ENCODE measurements at places on chromosomes 13 and 19.

GRCh38 chr13:102197193-102197592, 204.7 kb downstream of the FGF14 start:
- no peak for DNase-seq

GRCh38 chr13:27619093-27619727, 1.1 kb downstream of the LNX2 start:
- DNase-seq, result no peak

GRCh38 chr19:43957891-43958290, 6.9 kb downstream of the ZNF221 start:
- DNase-seq, result no peak

DNA sequence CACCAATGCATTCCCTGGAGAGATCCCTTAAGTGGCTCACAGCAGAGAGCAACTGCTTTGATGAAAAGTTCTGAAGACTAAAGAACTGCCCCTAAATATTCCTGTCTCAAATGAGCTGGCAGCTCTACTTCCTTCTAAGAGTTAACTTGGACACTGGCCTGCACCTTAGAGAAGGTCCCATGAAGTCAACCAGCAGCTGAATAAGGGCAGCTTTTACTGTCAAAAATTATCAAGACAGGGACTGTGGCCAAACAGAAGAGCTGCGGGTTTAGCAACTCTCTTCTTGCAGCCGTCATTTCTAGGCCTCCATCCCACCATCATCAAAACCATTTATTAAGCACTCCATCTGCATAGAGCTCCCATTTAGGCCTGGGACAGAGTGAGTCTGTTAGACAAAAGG, 491.1 kb upstream of the TSHZ3 start:
- DNase-seq, result no peak

DNA sequence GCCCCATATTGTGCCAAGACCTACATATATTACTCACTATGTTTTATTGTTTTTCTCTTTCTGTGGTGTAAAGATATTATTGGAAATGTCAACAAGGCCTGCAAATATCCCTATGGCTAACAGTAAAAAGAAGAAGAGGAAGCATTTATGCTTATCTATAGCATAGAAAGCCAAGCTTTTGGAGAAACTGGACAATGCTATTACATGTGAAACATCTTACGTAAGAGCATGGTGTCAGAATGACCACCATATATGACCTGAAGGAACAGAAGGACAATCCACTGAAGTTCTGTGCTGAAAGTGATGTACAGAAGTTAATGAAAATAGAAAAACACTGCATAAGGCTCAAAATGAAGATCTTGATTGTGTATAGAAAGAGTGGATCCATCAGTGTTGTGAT, 145.2 kb downstream of the KCTD12 start:
- DNase-seq, result no peak

DNA sequence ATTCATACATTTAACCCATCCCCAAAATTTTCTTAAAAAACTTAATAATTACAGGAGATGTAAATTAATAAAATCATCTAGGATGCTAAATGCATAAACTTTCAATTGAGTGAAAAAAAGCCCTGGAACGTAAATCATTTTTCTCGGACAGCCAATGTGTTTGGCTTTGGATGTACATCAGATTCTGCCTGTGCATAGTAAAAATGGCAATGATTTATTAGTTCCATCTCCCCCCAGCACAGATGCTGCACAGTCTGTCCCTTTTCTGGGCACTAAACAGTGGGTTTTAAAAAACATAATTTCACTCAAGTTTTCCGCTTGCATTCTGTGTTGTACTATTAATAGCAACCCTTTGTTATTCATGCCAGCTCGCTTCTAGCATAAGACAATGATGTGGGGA, 147.7 kb downstream of the TM9SF2 start:
- DNase-seq, result no peak

DNA sequence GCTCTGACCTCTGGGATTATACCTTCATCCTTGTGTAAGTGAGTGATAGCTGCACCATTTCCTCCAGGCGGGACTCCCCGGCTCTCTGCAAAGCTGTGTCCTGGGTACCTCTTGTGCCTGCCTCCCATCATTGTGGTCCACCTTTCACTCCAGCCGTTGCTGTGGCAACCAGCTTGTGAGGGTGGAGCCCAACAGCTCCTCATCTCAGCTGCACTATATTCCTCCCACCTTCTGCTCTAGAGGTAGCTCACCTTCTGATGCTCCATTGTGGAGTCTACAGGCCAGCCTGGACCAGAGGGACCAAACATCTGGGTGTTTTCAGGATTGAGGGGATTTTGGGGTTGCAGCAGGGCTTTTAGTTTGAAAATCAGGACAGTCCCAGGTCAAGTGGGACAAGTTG, 708.2 kb downstream of the UQCRFS1 start:
- no peak for DNase-seq

DNA sequence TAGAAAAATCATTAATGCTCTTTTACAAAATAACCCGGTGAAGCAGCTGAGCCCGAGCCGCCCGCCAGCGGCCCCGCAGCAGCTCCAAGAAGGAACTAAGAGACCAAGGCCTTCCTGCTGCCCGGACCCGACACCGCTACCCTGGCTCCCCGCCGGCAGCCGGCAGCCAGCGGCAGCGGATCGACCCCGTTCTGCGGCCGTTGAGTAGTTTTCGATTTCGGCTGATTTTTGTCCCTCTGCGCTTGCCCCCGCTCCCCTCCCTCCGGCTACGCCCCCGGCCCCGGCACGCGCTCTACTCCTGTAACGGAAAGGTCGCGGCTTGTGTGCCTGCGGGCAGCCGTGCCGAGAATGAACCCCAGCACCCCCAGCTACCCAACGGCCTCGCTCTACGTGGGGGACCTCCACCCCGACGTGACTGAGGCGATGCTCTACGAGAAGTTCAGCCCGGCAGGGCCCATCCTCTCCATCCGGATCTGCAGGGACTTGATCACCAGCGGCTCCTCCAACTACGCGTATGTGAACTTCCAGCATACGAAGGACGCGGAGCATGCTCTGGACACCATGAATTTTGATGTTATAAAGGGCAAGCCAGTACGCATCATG, at the start of gene PABPC3:
PABPC3 (plus strand) TSS at position 286 of the 603 bp plus-strand sequence; CDS start at position 349, 63 bp downstream.
- DNase-seq, result no peak

DNA sequence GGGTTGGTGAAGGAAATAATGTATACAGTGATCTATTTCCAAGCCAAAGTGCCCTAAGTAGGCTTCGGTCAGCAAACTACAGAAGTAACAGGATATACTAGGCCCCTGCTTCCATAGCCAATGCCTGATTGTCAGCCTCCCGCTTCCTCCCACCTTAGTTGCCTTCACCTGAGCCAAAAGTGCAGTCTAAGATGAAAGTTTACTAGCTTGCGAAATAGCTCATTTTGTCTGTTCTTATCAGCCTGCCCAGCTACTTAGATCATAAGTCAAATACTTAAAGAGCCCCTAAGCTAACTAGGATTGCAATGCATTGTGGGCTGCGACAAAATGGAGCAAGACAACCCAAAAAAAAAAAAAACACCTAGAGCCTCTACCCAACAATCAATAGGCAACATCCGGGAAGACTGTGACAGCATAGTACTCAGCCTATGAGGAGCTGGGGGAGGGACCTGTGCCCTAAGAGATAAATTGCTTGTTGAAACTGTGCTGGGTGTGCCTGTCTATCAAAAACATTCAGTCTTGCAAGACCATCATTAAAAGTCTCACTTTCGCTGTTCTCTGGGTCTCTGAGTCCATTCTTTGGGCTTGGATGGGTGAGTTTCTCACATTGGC, 454.7 kb upstream of the TSHZ3 start:
- no peak for DNase-seq

- no peak for DNase-seq
Observed at GRCh38 chr13:45336025-45336800, 4.8 kb downstream of the TPT1 start.

- DNase-seq, result peak; percentile 53
Observed at GRCh38 chr19:38394488-38394887, 6.0 kb downstream of the SPRED3 start.

GRCh38 chr13:111610081-111610480, 289.6 kb downstream of the TEX29 start:
- DNase-seq, result no peak

- DNase-seq, result no peak
Observed at GRCh38 chr13:42658019-42658418, 84.1 kb downstream of the TNFSF11 start.

DNA sequence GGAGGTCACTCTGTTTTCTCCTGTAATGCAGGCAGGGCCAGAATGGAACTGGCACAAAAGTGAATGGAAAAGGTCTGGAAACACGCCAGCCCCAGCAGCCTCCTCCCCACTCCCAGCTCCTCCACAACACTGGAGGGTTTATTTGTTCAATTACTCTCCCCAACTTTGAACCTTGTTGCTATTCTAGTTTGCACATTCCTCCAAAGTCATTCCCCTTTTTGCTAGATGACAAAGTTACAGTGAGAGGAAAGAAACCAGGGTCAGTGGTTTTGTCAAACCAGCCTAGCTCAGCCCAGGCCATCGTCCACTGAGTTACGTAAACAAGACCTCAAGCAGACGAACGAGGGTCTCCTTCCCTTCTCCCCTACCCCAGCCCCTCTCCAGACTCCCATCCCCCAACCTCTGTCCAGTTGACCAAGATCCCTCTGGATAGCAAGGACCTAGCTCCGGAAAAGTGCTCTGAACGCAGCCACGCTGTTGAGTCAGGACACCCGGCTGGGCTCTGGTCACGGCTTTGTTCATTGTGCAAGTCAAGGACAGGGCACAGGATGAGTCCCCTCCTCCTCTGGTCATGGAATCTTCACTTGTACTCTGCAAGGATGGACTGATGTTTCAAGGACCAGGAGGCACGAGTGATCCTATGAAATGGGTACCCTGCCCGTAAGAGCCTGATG, 180.0 kb downstream of the USP12 start:
- DNase-seq, result no peak

DNA sequence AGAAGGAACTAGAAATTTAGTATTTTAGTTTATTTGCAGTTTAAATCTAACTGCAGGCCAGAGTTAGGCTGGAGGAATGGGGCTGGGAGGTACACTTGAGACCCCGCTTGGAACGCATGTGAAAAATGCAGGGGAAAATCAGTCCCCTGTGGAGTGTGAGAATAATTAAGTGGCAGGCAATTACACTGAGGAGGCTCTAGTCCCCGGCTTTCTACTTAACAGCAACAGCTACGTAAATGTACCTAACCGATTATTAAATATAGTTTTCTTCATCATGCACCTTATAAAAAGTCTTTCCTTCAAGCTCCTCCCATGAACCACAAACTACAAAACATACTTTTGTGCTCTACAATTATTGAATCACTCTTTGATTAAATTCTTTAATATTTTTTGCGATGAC, 804 bp downstream of the ZNF708 start:
- DNase-seq, result no peak

DNA sequence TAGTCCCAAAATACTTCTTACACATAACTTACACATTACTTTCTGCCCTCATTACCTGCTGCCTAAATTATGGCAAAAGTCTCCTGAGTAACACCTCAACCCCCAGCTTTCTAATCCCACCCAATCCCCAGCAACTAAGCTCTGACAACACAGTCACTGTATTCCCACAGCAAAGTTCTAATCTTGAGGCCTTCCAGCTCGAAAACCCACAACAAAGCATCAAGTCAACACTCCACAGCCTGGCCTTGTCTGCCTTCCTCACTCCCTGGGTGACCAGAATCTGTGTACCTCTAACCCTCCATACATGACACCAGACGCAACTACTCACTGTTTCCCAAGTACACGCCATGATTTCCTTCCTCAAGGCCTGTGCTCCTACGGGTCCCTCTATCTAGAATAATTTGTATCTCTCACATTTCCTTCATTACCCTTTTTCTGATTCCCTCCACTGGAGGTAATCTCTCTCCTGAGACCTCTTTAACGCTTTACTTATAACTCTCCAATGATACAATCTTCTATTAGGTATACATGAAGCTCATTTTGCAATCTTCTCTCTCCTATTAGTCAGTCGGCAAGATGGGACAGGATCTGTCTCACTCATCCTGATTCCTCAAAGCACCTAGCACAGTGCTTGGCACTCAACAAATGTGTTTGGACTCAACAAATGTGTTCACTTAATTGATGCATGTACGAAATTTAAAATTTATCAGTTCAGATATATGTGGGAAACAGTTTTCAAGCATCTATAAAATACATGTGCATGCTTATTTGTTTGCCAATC, 87.6 kb upstream of the DOCK9 start:
- no peak for DNase-seq

DNA sequence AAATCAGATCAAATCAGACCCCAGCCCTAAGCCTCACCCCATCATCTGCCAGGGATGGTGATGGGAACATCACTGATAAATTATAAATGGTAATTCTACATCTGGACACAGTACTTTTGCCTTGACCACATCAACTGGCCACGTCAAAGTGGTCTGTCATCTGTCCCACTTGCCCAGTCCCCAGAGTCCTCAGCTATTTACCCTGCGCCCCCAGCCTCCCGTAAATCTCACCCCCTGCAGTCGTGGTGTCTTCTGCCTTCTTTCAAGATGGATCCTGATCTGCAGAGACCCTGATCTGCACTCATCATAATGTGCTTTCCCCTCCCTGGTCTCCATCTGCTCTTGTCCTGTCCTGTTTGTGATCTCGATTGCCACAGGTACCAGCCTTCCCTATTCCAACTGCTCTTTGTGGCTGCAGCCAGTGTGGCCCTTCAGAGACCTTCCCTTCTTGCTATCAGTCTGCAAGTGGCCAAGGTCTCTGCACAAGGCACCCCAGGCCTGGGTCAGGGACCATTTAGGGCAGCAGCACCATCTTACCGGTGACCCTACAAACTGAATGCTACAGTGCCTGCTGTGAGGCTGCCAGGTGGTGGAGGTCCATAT, 26.7 kb upstream of the POP4 start:
- DNase-seq, result no peak

- DNase-seq, result no peak
Observed at GRCh38 chr19:54197121-54197520, 3.5 kb upstream of the RPS9 start.

GRCh38 chr13:29496241-29496712, 99.2 kb downstream of the SLC7A1 start:
- DNase-seq, result no peak

- peak; percentile 41 for DNase-seq
Observed at GRCh38 chr19:1000095-1000494, at the start of gene GRIN3B. TSS of gene GRIN3B (plus strand) at chr19:1000419. CDS start at chr19:1000438, 19 bp downstream.

DNA sequence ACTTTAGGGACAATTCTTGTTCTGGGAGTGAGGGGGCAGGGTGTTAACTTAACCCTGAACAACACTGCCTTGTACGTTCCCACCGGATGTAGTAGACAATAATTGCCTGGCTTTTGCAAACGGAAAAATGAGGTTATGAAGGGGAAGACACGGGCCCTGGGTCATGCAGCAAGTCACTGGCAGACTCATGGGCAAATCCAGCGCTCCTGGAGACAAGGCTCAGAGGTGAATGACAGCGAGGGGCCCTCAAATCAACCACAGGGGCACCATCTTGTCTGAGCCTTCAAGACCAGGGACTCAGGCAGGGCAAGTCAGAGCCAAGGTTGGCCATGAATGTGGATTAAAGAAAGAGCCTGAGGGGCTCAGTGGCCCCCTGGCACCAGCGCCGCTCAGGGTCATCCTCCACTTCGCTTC, 2.8 kb downstream of the RASA3 start:
- no peak for DNase-seq

DNA sequence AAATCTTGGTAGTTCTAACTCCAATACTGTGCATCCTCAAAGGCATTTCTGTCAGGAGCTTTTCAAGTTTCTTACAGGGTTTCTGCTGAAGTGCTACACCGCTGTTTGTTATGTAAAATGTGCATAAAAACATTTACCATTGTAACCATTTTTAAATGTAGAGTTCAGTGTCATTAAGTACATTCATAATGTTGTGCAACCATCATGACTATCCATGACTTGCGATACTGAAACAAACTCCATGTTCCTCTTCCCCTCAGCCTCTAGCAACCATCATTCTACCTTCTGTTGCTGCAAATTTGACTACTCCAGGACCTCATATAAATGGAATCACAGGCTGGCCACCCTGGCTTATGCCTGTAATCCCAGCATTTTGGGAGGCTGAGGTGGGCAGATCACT, 14.4 kb upstream of the SLC25A42 start:
- DNase-seq, result no peak
